Ascending aorta (tissue), 2 donors: ENCODE measurements at places on chromosomes 13 and 19. TPM values are rescaled to one million over a fixed set of nuclear protein-coding genes. Genes with fewer than 3 reads are reported as not detected.

CLIP3 gene
- total RNA-seq: 43.2 TPM

ELL gene
- 30.5 TPM for total RNA-seq

TMEM38A gene
- 0.75 TPM for total RNA-seq

DNA sequence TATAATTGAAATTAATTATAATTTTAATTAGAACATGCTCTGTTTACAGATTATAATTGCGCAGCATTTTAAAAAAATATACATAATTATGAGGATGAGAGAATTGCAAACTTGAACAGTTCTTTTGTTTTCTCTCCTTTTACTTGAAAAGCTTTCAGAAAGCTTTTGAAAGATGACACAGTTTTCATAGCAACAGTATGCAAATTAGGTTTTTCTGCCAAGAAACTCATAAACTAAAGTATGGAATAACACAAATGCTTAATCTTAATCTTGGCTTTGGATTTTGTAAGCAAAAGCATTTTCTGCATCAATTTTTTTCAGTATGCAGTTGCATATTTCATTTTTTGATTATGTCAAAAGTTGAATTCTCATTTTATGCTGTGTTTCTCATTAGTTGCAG, 32.8 kb upstream of the AKAP11 start:
- no peak overlapping the region for H3K27ac ChIP-seq
- DNase-seq: no peak
- H3K27me3 ChIP-seq: no peaks in the 10 kb centered on the region
- H3K4me1 ChIP-seq: no peaks in the 10 kb centered on the region
- H3K36me3 ChIP-seq: no peaks in the 10 kb centered on the region

DNA sequence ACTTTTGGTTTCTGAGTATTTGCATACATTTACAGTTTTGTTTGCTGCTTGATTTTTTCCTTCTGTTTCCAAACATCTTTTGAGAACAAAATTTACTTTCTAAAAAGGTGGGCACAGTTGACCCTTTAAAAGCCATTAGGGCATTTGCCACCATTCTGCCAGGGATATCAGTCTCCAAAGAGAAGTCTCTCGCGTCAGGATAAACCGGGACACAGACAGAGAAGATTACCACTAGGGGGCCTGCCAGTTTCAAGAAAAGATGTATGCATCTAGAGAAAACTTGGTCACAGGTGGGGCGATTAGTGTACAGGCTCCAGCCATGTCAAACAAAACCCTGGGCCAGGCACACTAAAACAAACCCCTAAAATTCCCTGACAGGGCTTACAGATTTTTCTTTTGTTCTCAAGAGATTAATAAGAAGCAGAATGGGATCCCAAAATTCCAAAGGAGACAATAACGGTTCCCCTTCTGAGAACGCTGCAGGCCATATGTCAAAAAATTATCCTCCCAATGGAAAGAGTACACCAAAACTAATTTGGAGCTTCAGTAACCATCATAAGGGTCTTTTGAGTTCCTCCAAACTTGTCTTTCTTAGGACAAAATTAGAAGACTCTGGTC, 10.7 kb upstream of the PABPC3 start:
- no peaks in the 10 kb centered on the region for H3K27me3 ChIP-seq
- no peaks in the 10 kb centered on the region for H3K36me3 ChIP-seq
- no peaks in the 10 kb centered on the region for H3K4me1 ChIP-seq
- no peak overlapping the region for H3K27ac ChIP-seq
- DNase-seq: no peak

DNA sequence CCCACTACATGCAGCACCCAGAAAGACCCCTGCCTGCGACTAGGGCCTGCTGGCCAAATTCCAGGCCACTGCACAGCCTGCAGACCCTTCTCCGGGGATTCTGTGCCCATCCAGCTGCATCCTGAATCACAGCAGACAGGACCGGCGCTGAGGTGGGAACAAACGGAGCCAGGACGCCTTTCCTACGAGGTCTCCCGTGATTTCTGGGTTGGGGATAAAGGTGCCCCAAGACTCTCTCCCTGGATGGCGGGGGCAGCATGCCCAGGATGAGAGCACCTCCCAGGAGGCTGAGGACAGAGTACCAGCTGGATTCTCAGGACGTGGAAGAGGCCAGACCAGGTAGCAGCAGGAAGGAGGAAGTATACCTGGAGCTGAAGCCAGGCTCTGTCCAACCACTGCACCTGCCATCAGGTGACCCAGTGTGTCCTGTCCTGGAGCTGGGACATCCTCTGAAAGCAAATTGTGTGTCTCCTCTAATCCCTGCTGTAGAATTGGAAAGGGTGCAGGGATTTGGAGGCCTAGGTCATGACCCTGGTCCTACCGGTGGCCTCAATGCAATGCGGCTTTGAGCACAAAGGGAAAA, 3.4 kb upstream of the FUT5 start:
- H3K4me1 ChIP-seq: no peaks in the 10 kb centered on the region
- no peak overlapping the region for H3K27ac ChIP-seq
- DNase-seq: no peak
- no peak overlapping the region for H3K4me3 ChIP-seq

- H3K27ac ChIP-seq: no peak overlapping the region
- H3K4me1 ChIP-seq: no peaks in the 10 kb centered on the region
- no peaks in the 10 kb centered on the region for H3K36me3 ChIP-seq
- no peak overlapping the region for H3K4me3 ChIP-seq
- DNase-seq: no peak
Observed at GRCh38 chr19:49415102-49415809, 8.0 kb downstream of the PTH2 start.

DNA sequence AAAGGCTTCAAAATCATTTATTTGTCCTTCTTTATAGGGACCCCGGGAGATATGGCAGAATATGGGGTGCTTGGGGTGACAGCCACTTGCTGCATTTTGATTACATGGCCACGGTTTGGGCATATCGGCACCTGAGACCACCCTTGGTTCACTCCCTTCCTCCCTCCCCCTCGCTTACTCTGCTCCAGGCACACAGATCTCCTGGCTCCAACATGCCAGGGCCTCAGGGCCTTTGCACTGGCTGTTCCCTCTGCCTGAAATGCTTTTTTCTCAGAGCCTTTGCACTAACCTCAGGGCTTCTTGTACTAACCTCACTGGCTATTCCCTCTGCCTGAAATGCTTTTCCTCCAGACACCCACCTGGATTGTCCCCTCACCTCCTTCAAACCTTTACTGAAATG, 23.8 kb downstream of the VAV1 start:
- DNase-seq: no peak
- H3K27me3 ChIP-seq: no peaks in the 10 kb centered on the region
- H3K27ac ChIP-seq: no peak overlapping the region
